ENCODE measurements at places on chromosomes 3 and 15. TPM values are rescaled to one million over a fixed set of nuclear protein-coding genes. Genes with fewer than 3 reads are reported as not detected.
A peak's percentile ranks its signal among the peaks of the same experiment; 100 is the strongest.

DNA sequence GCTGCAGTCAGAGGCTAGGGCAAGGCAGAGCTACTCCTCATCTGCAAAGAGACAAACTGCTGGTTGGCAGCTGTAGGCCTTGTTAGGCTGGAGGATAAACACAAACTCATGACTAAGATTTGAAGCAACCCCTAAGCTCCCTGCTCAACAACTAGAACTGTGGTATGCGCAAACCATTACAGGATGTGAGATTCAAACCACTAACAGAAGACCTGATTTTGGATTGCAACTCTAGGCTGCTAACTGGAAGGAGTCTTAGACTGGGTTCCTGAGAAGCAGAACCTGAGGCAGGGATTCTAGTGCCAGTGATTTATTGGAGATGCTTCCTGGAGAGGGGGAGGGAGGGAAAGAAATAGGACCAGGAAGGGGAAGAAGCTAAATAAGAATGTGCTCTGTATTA is 22.5 kb downstream of the CCR4 start:
- no peaks in the 10 kb centered on the region for H3K36me3 ChIP-seq
- no peaks in the 10 kb centered on the region for H3K27me3 ChIP-seq
- H3K4me3 ChIP-seq: no peak overlapping the region

GRCh38 chr3:3097958-3098357 is 12.2 kb downstream of the IL5RA start:
- H3K4me1 ChIP-seq: no peaks in the 10 kb centered on the region
- no peak overlapping the region for H3K27ac ChIP-seq
- no peaks in the 10 kb centered on the region for H3K27me3 ChIP-seq
- H3K36me3 ChIP-seq: no peaks in the 10 kb centered on the region

- H3K36me3 ChIP-seq: peaks cover 9% of the 10 kb centered on the region
- no peaks in the 10 kb centered on the region for H3K4me1 ChIP-seq
- DNase-seq: no peak
- H3K27ac ChIP-seq: no peak overlapping the region
These were observed 53.7 kb downstream of the DHX30 start for GRCh38 chr3:47856669-47857068.

- no peaks in the 10 kb centered on the region for H3K4me1 ChIP-seq
- H3K27ac ChIP-seq: no peak overlapping the region
- no peaks in the 10 kb centered on the region for H3K36me3 ChIP-seq
- H3K27me3 ChIP-seq: no peaks in the 10 kb centered on the region
- H3K4me3 ChIP-seq: no peak overlapping the region
These were observed 218.9 kb upstream of the RORA start for GRCh38 chr15:61447981-61448380.

DNA sequence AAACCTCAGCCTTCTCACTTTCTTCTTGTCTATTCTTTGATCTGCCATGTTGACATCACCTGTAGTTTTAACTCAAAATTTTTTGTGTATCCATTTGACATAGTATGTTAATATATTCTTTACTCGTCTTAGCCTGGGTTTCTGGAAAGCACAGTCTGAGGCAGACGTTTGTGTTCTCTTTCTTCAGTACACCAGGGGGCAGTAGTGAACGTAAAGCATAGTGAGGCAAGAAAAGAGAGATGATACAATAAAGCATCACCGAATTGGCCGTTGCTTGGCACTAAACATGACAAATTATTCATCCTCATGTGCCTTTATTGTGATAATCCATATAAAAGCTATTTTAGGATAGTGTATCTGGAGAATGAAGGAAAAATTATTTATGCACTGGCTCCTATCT is 141.0 kb upstream of the MYRIP start:
- DNase-seq: peak; percentile 13
- no peaks in the 10 kb centered on the region for H3K36me3 ChIP-seq
- no peak overlapping the region for H3K27ac ChIP-seq
- H3K27me3 ChIP-seq: no peaks in the 10 kb centered on the region
- no peak overlapping the region for H3K4me3 ChIP-seq
- H3K4me1 ChIP-seq: no peaks in the 10 kb centered on the region

Gene ATP2B2
- 0.52 TPM for total RNA-seq

Gene MST1R
- 10.4 TPM for total RNA-seq

Data from body of pancreas (tissue), 4 donors.